G401 (cell line): ENCODE measurements at places on chromosomes 7 and 10. TPM values are rescaled to one million over a fixed set of nuclear protein-coding genes. Genes with fewer than 3 reads are reported as not detected.
A peak's percentile ranks its signal among the peaks of the same experiment; 100 is the strongest.

- no peak for DNase-seq
Observed at GRCh38 chr7:89183712-89184111, 388.2 kb upstream of the TEX47 start.

- no peak for DNase-seq
Observed at GRCh38 chr10:86253091-86254072, 113.2 kb downstream of the GRID1 start.

GRCh38 chr7:135801877-135802276, 53.3 kb upstream of the FAM180A start:
- no peak for DNase-seq

DNA sequence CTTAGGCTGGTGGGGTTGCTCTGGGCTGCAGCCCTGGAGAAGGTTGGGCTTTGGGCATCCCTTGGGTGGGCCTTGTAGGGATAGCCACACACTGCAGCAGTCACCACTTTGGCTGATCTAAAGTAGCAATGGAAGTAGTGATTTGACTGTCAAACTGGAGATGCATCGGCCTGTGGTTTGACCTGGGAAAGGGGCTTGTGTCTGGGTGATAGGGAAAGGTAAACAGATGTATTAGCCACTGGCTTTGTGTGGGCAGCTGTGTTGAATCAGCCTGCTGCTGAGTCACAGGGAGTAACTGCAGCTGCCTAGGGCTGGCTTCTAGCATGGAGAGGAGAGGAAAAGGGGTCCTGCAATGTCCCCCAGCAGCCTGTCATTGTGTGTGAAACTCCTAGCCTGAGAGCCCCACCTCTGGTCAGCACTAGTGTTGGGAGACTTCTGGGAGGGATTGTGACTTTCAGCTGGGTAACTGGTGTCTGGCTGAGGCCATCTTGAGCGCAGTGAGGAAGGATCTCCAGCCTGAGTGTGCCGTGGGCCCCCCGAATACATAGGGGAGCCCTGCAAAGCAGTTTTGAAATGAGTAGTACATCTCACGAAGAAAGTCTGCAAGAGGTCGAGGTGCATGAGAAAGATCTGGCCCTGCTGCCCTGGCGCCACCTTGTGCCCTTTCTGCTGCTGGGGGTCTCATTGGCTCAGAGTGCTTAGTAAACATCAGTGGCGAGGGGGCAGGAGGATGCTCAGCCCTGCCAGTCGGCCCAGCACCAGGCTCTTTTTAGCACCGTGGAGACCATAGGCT, 117.3 kb downstream of the FANK1 start:
- no peak for DNase-seq

GRCh38 chr7:93442478-93443224, 131.9 kb downstream of the CALCR start:
- DNase-seq = no peak

DNA sequence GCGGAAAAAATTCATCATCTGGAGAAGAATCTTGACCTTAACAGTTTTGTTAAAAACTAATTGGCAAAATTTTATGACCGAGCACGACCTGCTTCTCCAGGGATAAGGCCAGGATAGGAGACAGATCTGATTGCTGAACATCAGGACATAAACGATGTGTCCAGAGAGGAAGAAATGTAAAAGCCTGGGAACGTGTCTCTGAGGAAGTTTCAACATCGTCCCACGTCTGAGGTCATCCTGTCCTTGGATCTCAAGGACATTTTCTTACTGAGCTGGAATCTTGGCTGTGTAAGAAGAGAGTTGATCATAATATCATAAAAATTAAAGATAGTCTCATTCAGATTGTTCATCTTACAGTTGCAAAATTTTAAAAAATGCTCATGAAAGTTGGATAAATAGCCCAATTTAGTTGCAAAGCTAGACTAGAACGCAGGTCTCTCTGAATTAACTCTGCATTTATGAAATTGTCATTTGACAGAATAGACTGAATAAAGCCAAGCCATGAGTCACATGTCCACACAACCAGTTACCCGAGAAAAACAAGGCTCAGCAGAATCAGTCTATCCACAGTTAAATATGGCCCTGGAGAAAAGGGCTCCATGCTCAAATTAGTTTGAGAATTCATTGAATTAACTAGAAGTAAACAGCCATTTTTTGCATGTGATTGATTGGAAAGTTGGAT, 120.0 kb upstream of the EGFR start:
- DNase-seq = no peak

The GNAI1 gene
- total RNA-seq = 1.2 TPM in 1 of 2 replicates, not detected in the other

GRCh38 chr10:6408799-6409198, 171.3 kb downstream of the PRKCQ start:
- no peak for DNase-seq

DNA sequence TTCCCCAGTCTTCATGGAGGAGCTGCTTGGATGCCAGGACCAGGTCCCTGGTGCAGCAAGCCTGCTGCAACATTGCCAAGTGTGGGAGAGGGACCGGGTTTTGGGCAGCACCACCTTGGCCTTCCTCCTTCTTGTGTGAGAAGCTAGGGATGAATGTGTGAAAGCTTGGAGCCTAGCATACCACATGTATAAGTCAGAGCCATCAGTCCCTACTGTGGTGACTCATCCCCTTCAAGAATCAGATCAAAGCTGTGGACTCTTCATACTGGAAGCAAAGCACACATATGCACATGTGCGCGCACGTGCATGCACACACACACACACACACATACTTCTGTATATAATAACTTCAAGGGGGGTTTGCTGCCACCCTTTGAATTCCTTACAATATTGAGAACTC, 527.8 kb downstream of the LRMDA start:
- no peak for DNase-seq

DNA sequence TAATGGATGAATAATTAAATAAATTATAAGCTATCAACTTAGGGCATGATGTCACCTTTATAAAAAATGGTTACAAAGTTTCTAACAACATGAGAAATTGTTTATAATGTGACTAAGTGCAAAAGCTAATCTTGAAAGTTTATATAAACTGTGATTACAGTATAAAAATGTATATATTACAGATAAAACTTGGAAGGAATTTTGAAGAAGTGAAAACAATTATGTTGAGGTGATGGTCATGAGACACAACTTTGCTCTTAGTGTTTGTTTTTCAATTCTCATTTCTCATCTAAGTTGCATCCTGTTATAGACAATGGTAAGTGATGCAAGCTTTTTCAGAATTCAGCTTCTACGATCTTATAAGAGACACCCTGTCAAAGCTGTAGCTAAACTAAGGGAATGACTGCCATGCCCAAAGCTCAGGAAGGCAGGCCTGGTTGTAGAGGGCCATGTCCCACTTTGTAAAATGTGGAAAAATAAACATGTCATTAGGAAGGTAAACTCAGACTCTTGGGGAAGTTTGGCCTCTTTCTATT, 23.9 kb downstream of the MACC1 start:
- DNase-seq = no peak

The CTTNBP2 gene
- not detected in 2 replicates for total RNA-seq

The SRRM3 gene
- total RNA-seq = 5.8 and 8.5 TPM in 2 replicates

- DNase-seq = no peak
Observed at GRCh38 chr7:21768279-21768678, 177.4 kb downstream of the CDCA7L start.

GRCh38 chr7:5481241-5482019, 57.8 kb upstream of the TNRC18 start:
- no peak for DNase-seq

DNA sequence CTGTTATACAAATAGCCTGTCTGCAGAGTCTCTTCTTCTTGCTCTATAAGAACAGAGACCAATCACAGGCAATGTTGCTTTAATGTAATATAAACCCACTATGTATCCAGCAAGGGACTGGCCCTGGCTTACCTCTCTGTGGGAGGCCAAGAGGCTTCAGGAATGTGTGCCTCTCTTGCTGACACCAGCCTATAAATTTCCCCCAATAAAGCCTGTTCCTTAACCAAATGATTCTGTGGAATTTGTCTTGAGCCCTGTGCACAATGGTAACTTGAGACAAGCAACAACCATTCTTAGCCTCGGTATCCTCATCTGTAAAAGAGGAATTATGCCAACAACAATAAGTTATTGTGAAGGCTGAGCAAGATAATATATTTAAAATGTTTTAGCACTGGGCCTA, 563.7 kb downstream of the GRM8 start:
- no peak for DNase-seq

DNA sequence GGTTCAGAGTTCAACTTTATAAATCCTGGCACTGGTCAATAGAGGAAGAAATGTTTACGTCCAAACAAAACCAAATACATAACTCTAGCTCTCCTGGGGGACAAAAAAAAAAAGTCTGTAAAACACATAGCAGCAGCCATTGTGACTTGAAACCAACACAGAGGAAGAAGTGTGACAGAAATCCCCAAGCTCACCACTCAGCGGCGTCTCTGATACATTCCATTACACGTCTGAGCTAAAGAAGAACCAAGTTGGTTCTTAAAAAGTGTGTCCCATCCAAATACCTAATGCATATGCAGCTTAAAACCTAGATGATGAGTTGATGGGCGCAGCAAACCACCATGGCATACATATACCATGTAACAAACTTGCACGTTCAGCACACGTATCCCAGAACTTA, 58.3 kb upstream of the NANOS1 start:
- no peak for DNase-seq

The HOXA11 gene
- 9.3 and 11.6 TPM in 2 replicates for total RNA-seq

GRCh38 chr10:15084502-15084922, 4.1 kb downstream of the ACBD7 start:
- peak; percentile 79 for DNase-seq
